EH (cell line): ENCODE measurements at places on chromosomes 4 and X.

DNA sequence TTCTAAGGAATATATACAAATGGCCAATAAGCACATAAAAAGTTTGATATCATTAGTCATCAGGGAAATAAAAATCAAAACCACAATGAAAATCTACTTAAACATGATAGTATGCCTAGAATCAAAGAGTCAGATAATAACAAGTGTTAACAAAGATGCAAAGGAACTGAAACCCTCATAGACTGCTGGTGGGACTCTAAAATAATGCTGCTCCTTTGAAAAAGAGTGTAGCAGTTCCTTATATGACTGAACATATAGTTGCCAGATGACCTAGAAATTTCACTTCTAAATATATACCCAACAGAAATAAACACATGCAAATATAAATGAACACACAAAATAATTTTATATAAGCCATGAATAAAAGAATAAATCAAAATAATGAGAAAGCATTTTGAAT, 205.1 kb upstream of the CTSO start:
- no peak for DNase-seq

DNA sequence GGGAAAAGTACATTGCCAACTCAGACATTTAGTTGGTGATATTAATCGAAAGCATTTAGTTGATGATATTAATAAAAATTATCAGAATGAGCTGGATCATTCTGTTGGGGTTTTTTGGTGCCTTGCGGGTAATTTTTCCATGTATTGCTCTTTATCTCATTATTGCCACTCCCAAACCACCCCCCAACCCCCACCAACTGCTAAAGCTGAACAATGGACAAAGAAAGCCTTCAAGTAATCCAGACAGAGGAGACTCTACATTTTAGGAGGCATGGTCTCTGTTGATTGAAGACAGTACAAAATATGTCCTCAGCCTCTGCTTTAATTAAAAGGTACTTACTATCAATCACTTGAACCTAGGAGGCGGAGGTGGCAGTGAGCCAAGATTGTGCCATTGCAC, 22.5 kb downstream of the PDK3 start:
- DNase-seq: no peak

DNA sequence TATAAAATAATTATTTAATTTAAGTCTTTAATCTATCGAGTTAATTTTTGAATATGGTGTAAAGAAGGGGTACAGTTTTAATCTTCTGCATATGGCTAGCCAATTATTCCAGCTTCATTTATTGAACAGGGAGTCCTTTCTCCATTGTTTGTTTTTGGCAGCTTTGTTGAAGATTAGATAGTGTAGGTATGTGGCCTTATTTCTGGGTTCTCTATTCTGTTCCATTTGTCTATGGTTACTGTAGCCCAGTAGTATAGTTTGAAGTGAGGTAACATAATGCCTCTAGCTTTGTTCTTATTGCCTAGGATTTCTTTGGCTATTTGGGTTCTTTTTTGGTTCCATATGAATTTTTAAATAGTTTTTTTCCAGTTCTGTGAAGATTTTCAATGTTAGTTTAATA, 48.3 kb downstream of the EMCN start:
- no peak for DNase-seq

DNA sequence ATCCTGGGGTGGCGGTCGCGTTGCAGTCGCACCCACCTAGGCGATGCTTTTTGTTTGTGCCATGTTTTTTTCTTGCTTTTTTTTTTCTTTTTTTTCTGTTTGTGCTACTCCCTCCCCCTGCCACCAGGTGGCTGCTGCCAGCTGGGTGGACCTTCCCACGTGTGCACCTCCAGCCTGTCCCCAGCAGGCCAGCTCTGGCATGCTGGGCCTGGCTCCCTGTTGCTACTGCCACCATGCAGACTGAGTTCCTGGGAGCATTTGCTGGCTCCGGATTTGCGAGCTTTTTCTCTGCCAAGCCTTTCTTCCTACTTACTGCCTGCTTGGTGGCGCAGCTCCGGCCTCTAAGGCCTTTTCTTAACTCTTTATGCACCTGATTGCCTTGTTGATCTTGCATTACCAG, 161.2 kb upstream of the WDFY3 start:
- DNase-seq: peak; percentile 28

GRCh38 chr4:139933104-139933503, 220.9 kb downstream of the MAML3 start:
- DNase-seq: no peak

GRCh38 chrX:68945081-68945602, 116.3 kb downstream of the EFNB1 start:
- no peak for DNase-seq

DNA sequence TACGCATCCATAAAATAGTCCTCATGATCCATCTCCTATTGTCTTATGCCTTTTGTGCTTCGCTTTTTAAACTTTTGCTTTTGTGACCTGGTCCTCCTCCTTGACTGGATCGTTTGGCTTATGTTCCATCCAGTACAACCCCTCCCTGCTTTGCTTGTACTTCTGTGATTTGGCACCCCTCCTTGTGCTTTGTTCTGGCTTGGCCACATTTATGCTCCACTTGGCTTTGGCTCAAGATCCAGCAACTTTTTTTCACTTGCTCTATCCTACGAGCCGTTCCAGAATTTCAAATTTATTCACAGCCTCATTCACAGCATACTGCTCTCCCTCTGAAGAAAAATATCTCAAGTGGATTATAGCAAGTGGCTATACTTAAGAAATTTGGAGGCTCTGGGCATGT, 28.0 kb upstream of the GLRA2 start:
- DNase-seq: no peak

GRCh38 chr4:111404673-111405072, 740.6 kb upstream of the FAM241A start:
- DNase-seq: no peak

GRCh38 chr4:173038192-173038896, 130.3 kb upstream of the GALNT7 start:
- no peak for DNase-seq

GRCh38 chr4:38049545-38050170, 89.5 kb downstream of the PTTG2 start:
- DNase-seq: no peak

GRCh38 chr4:55539658-55540057, 7.1 kb downstream of the CLOCK start:
- DNase-seq: peak; percentile 19

DNA sequence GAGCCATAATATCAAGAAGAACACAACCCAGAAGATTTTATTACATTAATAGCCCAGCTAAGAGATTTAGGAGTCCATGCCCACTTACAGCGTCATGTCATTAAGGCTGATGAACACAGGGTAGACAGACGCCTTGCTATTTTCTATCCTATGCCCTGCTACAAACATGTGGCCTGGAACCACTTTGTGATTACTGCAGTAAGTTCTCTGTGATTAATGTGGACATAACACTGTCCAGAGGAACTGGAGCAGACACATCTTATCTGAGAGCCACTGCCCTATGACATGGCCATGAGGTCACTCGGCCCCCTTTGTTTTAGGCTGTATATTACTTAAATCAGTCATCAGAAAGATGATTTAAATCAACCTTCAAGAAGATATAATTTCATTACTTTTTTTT, 211.7 kb downstream of the MAML3 start:
- no peak for DNase-seq

- no peak for DNase-seq
These were observed 779.3 kb downstream of the NLGN4X start for GRCh38 chrX:5449323-5449722.

- DNase-seq: peak; percentile 3
These were observed at the start of gene TMEM255A for GRCh38 chrX:120310861-120311726. TMEM255A (minus strand) TSS chrX:120311461; CDS start chrX:120311309, 152 bp downstream.

GRCh38 chr4:184163813-184164212, 53.9 kb downstream of the ENPP6 start:
- peak; percentile 7 for DNase-seq

DNA sequence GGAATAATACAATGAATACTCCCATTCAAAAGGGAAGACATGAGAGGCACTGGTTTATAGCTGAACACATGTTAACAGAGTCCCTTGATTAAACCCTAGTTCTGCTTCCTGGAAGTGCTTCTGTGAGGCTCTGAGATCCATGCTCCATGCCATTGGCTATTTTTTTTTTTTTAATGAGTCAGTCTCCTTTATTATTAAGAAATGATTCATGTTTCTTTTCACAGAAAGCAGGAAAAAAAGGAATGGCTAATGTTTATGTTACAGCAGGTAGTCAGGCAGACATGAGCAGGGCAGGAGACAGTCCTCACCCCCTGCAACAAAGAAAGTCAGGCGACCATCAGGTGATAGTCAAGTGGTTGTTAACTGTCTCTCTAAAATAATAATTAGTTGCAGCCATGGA, 598.7 kb downstream of the EPHA5 start:
- DNase-seq: no peak

DNA sequence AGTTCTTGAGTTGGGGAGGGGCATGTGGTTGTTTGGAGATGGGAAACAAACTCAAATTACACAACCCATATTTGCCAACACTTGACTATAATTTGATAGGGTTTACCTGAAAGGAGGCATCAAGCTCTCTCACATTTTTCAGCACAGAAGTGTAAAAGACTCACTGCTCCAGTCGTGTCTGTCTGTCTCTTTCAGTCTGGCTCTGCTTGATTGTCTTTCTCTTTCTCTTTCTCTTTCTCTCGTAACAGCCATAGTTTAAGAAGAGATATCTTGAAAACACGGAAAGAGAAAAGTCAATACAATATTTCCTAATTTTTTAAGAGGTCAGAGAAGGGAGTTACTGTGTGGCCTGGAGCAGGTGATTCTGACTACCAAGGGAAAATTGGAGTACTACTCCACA, 413.6 kb upstream of the CXorf51A start:
- no peak for DNase-seq

- peak; percentile 91 for DNase-seq
These were observed 100.2 kb upstream of the C1QTNF7 start for GRCh38 chr4:15327311-15328298.

GRCh38 chr4:148025981-148026380, 294.1 kb downstream of the ARHGAP10 start:
- peak; percentile 88 for DNase-seq

GRCh38 chr4:96681218-96681617, 841.3 kb downstream of the PDHA2 start:
- DNase-seq: no peak
